ENCODE measurements at places on chromosomes 5 and 9.

DNA sequence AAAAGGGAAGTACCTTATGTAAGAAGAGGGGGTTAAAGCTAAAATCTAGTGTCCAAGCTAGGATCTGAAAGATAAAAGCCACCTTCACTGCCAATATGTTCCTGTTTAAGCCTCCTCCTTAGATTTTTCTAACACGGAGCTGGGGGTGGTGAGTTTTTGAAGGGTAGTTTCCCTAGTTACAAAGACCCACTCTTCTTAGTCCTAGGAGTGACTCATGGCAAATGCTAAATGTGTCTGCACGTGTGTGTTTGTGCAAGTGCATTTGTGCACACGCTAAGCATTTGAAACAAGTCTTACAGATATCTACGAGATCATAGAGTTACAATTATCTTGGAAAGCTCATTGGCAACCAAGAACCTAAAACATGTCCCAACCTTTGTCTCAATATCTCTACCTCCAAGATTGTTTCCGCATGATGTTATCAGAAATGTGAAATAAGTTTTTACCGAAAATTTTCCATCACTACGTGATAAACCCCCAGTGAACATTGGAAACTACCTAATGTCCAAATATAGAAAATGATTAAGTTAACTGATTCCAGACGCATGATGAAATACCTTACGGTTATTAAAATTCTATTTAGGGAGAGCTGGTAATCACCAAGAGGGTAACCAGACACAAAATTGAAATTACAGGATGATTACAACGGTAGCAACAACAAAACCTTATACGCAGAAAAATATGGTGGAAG, 78.0 kb upstream of the HRH2 start:
- no peak for DNase-seq

GRCh38 chr5:179288101-179288808, 57.0 kb downstream of the ADAMTS2 start:
- DNase-seq = no peak

- DNase-seq = no peak
These were observed 39.3 kb downstream of the RAI14 start for GRCh38 chr5:34695275-34696027.

- DNase-seq = no peak
These were observed 654.4 kb upstream of the CDH6 start for GRCh38 chr5:30539004-30539634.

DNA sequence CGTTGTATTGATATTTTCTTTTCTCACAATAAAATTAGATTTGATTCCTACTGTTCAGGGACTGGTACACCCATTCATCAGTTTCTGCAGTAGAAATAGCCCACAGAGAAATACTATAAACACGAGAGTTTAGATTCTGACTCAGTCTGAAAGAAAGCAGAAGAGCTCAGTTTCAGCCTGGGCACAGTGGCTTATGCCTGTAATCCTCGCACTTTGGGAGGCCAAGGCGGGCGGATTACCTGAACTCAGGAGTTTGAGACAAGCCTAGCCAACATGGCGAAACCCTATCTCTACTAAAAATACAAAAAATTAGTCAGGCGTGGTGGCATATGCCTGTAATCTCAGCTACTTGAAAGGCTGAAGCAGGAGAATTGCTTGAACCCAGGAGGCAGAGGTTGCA, 8.6 kb downstream of the ITK start:
- DNase-seq = no peak

DNA sequence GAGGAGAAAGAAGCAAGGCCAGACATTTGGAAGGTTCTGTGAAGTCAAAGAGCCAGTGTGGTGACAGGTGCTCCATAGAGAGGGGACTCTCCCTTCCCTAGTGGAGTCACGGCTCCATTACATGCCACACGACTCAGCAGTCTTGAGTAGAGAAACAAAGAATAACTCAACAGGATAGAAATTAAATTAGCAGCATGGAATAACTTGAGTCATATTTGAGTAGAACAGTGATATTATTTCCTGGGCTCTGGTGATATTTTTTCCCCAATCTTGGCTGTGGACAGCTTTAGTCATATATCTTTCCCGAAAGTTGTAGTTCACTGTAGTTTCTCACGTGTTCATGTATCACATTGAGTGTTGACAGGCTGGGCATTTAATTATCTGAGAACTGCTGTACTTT, 149.7 kb upstream of the EFNA5 start:
- DNase-seq = no peak

GRCh38 chr9:23707249-23707648, 118.8 kb downstream of the ELAVL2 start:
- no peak for DNase-seq

GRCh38 chr5:113002423-113002822, 25.8 kb downstream of the DCP2 start:
- DNase-seq = no peak

DNA sequence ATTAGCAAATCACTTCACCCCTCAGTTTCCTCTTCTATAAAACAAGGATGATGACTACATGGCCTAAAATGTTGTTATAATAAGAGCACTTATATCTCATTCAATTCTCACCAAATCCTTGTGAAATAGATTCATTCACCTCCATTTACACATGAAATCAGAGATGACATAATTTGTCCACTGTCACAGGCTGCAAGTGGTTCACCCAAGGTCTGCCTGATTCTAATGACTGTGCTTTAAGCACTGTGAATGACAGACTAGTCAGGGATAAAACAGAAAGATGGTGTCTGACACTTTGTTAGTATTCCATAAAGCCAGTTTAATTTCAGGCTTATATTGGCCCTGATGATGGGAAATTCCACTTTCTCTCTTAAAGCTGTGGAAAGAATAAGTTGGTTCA, 209.5 kb downstream of the MAPKAP1 start:
- DNase-seq = no peak

- no peak for DNase-seq
These were observed 51.0 kb upstream of the EGFLAM start for GRCh38 chr5:38207343-38207742.

- DNase-seq = no peak
These were observed 49.9 kb downstream of the ITGA1 start for GRCh38 chr5:52837591-52838001.

DNA sequence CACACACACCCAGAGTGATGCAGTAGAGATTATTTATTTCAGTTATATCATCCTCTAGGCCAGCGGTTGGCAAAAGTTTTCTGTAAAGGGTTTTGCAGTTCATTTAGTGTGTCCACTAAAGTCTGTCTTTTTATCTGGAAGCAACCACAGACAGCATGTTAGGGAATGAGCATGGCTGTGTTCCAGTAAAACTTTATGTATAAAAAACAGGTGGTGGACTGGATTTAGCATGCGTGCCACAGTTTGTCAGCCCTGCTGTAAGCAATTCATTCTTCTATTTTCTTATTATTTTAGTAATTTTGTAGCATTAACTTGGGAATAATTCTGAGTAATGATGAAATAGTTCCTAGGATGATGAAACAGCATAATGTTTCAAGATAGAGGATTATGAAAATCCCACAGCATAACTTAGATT, 51.7 kb downstream of the CCNH start:
- DNase-seq = no peak

DNA sequence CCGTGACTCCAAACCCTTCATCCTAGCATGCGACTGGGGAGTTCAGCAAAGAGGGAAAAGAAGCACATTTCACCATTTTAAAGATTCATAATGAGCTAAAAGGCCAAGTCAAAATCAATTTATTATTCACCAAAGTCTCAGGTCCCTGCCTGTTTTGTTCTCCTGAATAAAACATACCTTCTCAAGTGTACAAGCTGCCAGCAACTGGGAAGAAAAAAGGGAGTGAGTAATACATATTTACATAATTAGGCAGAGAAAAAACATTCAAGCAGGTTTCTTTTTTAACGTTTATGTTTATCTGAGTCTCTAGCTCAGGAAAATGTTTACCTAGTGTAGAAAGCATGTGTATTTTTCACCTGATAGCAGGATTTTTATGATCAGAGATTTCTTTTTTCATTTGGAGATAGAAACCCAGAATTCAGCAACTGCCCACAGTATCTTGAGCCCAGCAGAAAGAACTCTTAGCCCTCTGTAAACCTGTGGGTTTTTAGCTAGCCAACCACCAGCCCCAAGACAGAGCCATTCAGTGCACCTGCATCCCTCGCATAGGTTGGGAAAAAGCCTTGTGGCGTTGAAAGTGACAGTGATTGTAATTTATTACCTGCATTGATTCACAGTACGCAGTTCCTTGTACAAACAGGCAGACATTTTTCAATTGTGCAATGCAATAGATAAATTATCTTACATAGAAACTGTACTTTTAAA, 117.9 kb upstream of the GRIA1 start:
- no peak for DNase-seq

GRCh38 chr5:141533897-141534296, 45.0 kb downstream of the PCDHGC5 start:
- DNase-seq = no peak

- no peak for DNase-seq
These were observed 56.8 kb upstream of the SMIM32 start for GRCh38 chr5:136249678-136250266.

- DNase-seq = no peak
These were observed 660 bp downstream of the SPAAR start for GRCh38 chr9:35909687-35910612.

DNA sequence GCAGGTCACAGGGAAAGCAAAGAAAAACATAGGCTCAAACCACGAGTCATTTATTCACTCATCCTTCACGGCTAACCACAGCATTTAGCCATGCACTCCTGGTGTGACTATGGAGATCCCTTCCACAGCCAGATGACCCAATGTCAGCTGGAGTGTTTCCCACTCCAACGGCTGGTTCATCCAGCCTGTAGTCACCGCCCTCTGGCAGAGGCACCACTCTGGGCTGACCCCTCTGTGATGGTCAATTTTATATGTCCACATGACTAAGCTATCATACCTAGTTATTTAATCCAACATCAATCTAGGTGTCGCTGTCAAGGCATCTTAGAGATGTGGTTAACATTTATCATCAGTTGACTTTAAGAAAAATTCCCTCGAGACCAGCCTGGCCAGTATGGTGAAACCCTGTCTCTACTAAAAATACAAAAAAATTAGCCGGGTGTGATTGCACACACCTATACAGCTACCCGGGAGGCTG, 9.5 kb upstream of the PHF19 start:
- DNase-seq = no peak

- DNase-seq = no peak
These were observed 379.1 kb downstream of the PSAT1 start for GRCh38 chr9:78676009-78676408.

DNA sequence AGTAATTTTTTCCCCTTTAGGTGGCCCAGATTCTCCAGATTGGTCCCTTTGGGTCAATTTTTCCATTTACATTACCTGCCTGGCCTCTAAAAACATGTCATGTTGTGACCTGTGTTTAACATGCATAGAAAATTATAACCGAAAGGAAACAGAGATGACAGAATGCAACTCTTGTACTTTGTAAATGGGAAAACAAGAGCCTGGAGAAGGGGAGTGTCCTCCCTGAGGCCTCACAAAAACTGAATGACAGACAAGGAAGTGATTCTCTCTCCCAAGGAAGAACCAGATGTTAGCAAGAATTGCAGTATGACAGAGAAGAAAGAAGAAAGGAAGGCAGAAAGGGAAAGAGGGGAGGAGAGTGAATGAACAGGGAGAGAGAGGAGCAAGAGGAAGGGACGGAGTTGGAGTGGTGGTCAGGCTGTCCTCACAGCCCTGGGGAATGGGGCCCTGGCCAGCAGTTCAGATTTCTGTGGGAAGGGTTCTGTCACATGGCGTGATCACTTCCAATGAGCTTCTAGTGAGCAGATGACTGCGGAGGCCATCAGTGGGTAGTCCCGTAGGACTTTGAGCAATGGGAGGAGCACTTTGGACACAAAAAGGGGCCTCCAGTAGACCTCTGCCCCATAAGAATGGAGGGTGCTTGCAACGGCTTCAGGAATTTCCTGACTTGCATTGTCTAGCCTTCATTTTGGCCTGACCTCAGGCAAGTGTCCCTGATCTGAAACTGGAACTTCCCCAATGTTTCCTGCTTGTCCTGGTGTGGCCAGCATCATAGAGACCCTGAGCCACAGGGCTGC, 31.6 kb downstream of the ABLIM3 start:
- DNase-seq = no peak

DNA sequence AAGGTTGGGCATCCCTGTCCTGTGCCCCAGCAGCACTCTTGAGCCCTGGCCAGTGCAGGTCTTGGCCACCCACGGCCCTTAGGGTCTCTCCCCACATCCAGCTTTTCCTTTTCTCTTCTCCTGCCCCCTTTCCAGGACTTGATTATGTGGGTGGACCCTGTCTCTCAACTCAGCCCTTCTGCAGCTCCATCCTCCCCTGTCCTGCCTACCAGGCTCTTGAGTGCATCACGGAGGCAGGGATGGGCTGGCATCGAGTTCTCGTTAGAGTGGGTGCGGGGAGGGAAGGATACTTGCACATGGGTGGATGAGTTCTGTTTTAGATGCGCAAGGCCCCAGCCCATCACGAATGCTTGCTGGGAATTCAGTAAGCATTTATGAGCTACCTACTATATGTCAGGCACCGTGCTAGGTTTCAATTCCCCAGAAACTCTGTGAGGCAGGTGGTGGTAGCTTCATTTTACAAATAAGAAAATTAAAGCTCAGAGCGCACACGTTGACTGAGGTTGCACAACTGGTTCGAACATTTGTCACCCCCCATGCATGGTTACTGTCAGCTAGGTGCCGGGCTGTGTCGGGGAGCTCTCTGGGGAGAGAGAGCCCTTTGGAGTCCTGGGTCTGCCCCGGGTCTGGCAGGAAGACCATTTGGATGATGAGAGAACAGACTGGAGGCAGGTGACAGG, 144.6 kb upstream of the PITX1 start:
- DNase-seq = no peak

DNA sequence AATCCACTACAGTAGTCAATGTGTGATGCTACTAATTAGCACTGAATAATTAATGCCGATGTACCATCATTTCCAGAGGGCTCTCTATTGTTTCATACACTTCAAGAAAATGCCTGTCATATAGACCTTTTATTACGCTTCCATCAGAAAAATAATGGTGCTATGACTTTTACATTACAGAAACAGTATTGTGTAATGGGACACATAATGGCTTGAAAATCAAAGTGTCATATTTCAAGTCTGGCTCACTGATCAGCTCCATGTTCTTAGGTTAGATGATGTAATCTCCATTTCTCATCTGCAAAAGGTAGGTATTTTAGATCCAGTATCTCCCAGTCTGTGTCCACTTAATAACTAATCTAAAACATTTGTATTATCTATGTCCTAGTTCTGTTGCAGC, 990.6 kb upstream of the TYRP1 start:
- no peak for DNase-seq

GRCh38 chr5:110735556-110735955, 3.3 kb upstream of the SLC25A46 start:
- no peak for DNase-seq

DNA sequence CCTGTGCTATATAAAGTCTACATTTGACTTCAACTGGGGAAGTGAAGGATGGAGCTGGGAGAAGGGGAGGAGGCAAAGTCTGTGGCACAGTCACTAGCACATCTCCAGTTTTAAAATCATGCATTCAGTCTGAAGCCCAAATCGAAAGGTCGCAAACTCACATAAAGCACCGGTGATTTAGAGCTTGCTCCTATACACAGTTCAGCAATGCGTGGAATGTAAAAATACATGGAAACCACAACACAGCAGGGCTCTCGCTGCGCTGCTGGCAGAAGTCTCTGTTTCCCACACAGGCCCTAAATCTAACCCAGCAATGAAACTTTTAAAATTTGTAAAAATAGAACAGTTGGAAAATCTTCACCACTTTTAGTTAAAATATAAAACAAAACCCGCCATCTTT, 68.2 kb downstream of the EBF1 start:
- DNase-seq = no peak

GRCh38 chr9:91914404-91914803, 35.6 kb downstream of the ROR2 start:
- DNase-seq = no peak

All from stimulated activated CD4-positive, alpha-beta T cell treated with anti-CD3 and anti-CD28 coated beads, TNF-alpha, amount 100 ng/mL, for 1 hour (primary cell).